Mesothelial cell of epicardium (in vitro differentiated cells): ENCODE measurements at places on chromosomes 4 and X.

- no peak for DNase-seq
These were observed 505.4 kb upstream of the PITX2 start for GRCh38 chr4:111128327-111128726.

DNA sequence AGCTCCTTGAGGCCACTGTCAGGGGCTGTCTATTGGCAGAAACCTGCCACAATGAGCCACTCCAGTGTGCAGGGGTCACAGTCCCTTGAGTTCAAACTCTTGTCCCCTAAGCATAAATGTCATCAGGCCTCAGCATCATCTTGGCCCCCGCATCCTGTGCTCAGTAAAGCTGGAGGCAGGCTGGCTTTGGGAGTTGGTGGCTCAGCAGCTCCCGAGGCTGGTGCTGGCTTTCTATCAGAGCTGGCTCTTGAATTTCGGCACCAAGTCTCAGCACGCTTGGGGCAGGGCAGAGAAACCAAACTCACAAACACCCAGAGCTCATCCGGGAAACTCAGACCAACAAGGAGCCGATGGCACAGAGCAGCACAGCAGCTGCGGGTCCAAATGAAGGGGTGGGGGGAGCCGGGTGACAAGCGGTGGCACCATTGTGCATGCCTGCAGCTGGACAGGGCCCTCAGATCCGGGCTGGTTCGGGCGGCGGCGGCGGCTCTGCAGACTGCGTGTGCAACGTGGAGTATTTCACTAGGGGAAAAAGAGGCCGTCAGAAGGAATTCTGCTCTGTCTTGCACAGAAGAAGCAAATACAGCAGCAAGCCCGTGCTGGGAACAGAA is 75.5 kb downstream of the MTMR1 start:
- DNase-seq: no peak

DNA sequence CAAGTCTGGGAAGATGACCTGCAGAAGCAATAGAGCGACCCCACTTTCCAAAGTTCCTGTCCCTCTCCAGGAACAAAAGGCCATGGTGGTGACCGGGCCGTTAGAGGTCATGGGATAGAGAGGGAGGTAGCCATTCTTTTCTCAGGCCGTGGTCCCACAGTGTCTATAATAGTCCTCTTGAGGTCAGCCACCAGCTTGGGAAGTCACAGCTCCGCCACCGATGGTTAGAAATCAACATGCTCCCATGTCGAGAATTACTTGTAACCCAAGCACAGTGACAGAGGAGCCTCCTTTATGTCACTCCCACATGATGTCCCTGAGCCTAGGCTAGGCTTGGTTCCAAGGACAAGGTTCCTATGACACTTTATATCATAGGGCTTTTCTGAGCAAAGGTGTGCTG is 48.3 kb upstream of the CBR4 start:
- DNase-seq: no peak

GRCh38 chrX:154115750-154116149 is 18.2 kb upstream of the MECP2 start:
- DNase-seq: no peak

GRCh38 chrX:134990801-134991481 is at the start of gene SMIM10:
Gene SMIM10, plus strand, starts transcription at chrX:134990991. Its CDS starts 105 bp downstream, at chrX:134991096.
- DNase-seq: peak; percentile 57

- no peak for DNase-seq
These were observed 16.3 kb upstream of the NEIL3 start for GRCh38 chr4:177293208-177294033.

DNA sequence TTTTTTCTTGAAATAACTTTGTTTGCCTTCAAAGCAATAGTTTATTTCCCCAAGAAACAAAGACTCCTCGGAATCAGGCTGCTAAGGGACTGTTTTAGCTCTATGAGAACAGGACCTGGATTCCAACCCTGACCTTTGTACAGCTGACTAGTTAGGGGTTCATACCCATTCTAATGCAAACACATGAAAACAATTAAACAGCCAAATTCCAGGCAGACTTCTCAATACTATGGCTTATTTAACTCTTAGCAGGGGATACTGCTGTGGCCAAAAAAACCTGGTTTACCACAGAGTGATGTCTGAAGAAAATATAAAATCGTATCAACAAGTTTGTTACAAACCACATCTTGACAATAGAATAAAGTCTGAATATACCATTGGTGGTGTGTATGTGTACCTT is 129.6 kb upstream of the INTU start:
- no peak for DNase-seq

DNA sequence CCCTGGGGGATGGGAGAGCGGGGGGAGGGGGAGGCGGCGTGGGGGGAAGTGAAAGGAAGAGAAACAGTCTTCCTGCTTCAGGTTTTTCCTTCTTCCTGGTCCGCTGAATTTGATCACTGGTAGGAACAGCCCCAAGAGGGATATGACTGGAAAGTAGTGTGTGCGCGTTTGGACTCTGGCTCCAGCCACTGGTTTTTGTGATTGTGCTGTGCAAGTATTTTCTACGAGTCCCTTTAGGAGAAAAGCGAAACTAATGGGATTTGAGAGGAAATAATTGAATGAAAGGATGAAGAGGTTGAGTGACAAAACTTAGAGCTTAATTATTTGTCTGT is 836 bp downstream of the PRRG1 start:
- no peak for DNase-seq

- DNase-seq: no peak
These were observed 188.0 kb downstream of the STIM2 start for GRCh38 chr4:27048429-27049238.

- DNase-seq: no peak
These were observed 488.7 kb downstream of the TRIML1 start for GRCh38 chr4:188627892-188628291.

- DNase-seq: no peak
These were observed 91.2 kb upstream of the ELOVL6 start for GRCh38 chr4:110289601-110290100.

- DNase-seq: no peak
These were observed 28.5 kb upstream of the WNK3 start for GRCh38 chrX:54386314-54386713.

GRCh38 chr4:138788857-138789256 is 226.7 kb upstream of the NOCT start:
- DNase-seq: no peak

- no peak for DNase-seq
These were observed 14.9 kb downstream of the NKX6-1 start for GRCh38 chr4:84484236-84484635.

DNA sequence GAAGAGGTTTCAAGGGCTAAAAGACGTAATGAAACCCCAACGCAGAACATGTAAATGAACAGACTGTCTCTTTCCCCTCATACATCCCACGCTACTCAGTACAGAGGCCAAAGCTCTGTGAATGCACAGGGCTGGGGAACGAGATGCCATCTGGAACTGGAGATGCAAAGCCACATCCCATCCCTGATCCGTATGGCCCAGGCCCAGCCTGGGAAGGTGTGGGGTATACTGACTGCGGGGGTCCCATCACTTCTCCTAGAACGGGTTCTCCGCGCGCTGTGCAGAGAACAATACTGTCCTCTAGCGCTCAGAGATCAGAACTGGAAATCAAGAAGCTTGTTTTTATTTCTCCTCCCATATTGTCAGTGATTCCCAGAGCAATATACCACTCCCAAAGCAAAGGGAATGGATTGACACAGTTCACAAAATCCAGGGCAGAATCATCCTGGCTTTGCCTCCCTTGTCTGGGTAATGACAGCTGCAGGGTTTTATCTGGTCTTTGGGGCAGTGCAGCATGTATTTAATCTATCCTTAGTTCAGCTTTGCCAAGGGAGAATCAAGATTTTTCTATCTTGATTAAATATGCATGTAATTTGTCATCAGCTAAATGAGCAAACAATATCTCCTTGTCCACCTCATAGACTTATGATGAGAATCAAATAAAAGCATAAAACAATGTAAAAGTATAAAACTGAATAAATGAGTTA is 47.3 kb upstream of the TLR3 start:
- peak; percentile 48 for DNase-seq

DNA sequence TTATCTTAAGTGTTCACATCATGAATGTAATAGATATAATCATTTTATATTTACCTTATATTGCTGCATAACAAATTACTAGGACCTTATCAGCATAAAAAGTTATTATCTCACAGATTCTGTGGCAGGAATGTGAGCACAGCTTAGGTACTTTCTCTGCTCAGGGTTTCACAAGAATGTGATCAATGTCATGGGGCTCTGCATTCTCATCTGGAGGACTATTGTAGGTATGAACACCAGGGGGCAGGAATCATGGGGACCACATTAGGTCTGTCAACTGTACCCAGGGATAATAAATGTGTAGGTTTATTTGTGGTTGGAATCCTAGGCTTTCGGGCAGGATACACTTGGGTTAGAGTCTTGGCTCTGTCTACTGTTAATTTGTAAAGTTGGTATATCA is 519.2 kb downstream of the ARAP2 start:
- DNase-seq: no peak

DNA sequence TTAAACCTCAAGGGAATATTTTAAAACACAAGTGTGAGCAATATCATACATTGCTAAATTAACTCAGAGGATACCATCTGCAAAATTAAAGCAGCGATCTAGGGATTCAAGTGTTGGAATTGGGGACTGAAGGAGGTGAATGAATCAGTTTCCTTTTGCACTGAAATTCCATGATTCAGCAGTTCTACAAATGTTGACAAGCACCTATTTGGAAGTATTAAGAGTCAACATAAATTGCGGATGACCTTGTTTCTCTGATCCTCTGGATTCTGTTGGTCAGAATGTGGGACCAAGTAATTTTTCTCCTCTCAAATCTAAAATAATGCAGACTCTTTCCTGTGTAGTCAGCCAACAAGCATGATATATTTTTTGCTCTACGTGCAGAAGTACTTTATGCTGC is 78.8 kb downstream of the LDB2 start:
- DNase-seq: no peak

GRCh38 chr4:3044870-3045819 is 29.2 kb downstream of the HTT-AS start:
- no peak for DNase-seq

DNA sequence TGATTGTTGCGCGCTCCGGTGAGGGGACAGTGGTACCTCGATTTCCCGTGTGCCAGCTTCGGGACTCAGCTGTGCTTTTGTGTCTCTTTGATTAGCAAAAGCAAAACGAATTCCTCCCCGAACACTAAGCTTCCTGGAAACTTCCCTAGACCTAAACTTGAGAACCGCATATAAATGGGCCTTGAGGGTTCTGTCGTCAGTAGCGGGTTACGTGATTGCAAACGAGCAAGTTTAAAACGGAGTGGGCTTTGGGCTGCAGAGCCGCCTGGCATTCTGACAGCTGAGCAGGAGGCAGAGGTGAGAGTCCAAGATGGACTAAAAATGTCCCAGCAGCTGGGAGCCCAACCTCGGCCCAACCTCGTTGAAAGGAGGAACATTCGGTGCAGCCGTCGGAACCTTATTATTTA is 1.2 kb upstream of the TAPT1 start:
- no peak for DNase-seq

GRCh38 chr4:133146574-133147241 is 2.4 kb upstream of the PCDH10 start:
- DNase-seq: peak; percentile 80

DNA sequence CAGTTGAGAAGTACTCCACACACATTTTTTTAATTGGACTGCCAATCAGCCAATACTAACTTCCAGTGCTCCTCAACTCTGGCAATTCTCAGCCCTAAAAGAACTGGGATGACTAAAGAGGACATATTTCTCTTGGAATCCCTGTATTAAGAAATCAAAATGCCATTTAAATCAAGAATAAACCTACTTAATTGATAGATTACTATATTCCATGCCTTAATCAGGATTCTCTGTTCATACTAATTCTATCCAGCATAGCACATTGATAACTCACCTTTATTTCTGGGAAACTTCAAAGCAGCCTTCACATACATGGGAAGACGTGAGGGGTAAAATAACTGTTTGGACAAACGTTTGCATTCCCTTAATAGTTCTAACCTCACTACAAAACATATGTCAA is 93.0 kb upstream of the DKK2 start:
- DNase-seq: no peak

DNA sequence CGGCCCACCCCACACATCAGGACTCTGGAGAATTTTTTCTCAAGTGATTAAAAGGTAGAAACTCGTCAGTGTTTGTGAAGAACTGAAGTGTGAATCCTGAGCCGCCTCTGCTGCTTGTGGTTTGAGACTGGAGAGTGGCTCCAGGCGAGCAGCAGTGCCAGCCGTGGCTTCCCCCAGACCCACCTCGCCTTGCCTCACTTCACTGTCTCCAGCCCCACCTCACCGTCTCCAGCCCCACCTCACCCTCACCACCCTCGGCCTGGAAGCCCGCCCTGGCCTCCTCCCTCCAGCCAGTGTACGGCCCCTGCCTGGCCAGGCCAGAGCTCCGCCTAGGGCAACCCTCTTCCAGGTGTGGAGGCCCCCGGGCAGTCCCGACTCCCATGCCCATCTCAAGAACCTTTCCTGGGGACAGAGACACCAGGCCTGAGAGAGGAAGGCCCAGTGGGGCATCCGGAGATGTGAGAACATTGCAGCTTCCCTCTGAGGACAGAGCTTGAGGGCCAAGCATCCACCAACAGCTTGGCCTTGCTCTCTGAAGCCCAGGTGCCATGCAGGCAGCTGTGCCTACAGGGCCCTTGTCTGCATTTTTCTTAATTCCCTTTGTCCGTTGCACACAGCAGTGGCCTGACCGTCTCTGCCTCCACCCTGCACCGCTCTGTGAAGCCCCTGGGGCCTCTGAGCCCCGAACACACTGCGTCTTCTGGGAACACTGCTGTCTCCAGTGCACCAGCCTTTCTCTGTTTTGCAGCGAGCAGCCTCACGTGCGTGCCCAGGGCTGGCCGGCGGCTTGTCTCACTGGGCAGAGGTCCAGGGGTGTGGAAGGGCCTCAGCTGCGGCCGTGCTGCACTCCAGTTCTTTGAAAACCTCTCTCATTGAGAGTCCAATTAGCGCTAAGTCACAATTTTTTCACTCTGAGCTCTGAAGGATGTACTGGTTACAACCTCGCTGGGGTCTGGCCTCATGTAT is 13.8 kb downstream of the SH3BP2 start:
- no peak for DNase-seq

DNA sequence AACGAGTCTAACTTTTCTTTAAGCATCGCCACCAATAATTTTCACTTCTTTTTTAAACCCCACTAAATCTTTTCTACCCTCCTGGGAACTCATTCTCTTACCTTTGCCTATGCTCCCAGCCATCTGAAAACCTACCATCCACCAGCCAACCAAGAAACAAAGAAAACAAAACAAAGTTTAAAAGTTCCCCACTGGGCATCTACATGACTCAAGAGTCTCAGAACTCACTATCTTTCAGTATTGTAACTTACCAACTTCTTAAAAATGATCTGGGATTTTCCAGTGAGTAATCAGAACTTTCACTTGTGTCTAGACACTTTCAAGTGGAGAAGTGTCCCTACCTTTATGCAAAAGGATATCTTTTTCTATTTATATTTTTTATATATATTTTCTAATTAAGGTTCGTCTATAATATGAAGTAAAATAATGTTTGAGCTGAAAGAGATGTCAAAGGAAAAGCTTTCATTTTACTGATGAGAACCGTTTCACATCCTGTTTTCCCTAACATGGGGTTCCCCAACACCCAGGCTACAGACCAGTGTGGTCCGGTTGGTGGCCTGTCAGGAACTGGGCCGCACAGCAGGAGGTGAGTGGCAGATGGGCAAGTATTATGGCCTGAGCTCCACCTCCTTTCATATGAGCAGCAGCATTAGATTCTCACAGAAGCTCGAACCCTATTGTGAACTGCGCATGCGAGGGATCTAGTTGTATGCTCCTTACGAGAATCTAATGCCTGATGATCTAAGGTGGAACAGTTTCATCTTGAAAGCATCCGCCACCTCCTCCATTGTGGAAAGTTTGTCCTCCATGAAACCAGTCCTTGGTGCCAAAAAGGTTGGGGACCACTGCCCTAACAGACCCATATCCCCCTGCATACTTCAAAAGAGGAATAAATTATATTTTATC is 9.8 kb upstream of the TIGD2 start:
- DNase-seq: no peak

GRCh38 chr4:53914313-53915016 is 149.9 kb downstream of the CHIC2 start:
- no peak for DNase-seq
